Right lobe of liver (tissue), 6 donors: ENCODE measurements at places on chromosomes 5 and 9. TPM values are rescaled to one million over a fixed set of nuclear protein-coding genes. Genes with fewer than 3 reads are reported as not detected.

The AK6 gene
- total RNA-seq, result 17.5 TPM

The ABO gene
- not detected for total RNA-seq

The MPDZ gene
- 56.0 TPM for total RNA-seq

The RORB gene
- 0.04 TPM for total RNA-seq

The SLC23A1 gene
- total RNA-seq, result 15.3 TPM

DNA sequence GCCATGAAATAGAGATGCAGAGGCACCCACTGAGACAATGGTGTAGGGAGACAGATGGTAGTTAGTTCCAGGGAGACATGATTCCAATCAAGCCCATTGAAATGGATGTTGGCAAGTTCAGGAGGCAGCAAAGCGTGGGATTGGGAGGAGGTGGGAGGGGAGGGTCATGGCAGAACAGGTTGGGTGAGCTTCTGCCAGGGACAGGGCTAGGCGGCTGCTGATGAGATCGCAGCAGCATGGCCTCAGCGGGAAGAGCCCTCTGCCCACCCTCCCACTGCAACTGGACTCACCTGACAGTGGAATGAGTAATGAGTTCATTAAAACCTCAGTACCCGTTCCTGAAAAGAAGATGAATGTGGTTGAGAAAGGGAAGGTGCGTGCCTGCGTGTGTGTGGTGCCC lies 418.2 kb downstream of the CDK5RAP2 start:
- H3K27ac ChIP-seq, result no peak overlapping the region
- H3K4me3 ChIP-seq, result no peak overlapping the region
- H3K27me3 ChIP-seq, result no peaks in the 10 kb centered on the region
- DNase-seq, result no peak
- no peaks in the 10 kb centered on the region for H3K36me3 ChIP-seq

DNA sequence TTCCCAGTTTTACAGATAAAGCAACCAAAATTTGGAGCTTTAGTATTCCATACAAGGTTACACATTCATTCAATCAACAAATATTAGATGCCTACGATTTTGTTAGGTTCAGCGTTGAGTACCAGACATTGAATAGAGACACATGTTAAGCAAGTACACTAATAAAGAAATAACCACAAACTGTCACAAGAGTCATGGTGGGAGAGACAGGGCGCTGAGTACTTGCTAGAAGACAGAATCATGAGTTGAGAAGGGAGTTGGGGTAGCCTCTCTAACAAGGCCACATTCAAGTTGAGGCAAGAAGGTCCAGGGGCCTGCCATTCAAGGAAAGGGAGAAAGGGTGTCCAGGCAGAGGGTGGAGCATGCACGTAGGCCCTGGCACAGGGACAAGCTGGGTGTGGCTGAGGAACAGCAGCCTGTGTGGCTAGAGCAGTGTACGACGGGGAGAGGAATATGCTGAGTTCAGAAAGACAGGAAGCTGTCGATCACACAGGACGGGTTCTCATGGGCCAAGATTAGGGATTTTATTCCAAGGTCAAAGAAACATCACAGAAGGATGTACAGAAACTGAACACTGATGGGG lies 17.0 kb downstream of the CDK5RAP2 start:
- H3K27ac ChIP-seq, result no peak overlapping the region
- H3K4me3 ChIP-seq, result no peak overlapping the region
- no peaks in the 10 kb centered on the region for H3K27me3 ChIP-seq

DNA sequence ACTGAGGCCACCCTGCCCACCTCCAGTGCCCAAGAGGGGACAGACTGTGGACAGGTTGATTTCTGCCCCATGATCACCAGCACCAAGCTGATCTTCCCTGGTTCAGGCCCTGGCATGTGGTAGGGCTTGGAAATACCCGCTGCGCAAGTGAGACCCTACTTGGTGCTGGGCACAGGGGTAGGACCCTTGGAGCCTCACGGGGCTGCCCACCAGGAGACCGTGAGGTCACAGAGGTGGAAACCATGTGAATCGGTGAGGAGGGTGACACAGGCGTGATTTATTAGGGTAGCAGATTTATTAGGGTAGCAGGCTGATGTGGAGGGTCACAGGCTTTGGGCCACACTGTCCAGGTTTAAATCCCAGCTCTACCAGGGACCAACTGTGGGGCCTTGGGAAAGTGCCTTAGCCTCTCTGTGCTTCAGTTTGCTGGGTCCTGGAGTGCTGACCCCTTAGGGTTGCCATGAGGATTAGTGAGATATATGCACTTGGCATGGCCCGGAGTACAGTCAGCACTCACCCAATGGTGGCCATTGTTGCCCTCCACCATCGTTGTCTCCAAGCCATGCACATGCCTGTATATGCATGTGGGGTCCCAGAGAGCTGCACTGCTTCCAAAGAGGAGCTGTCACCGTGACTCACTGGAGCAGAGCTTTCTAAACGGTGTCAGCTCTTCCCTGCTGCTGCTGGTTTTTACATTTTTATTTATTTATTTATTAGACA lies 20.9 kb upstream of the DUSP1 start:
- H3K36me3 ChIP-seq, result no peaks in the 10 kb centered on the region
- no peaks in the 10 kb centered on the region for H3K4me1 ChIP-seq
- H3K27me3 ChIP-seq, result no peaks in the 10 kb centered on the region

DNA sequence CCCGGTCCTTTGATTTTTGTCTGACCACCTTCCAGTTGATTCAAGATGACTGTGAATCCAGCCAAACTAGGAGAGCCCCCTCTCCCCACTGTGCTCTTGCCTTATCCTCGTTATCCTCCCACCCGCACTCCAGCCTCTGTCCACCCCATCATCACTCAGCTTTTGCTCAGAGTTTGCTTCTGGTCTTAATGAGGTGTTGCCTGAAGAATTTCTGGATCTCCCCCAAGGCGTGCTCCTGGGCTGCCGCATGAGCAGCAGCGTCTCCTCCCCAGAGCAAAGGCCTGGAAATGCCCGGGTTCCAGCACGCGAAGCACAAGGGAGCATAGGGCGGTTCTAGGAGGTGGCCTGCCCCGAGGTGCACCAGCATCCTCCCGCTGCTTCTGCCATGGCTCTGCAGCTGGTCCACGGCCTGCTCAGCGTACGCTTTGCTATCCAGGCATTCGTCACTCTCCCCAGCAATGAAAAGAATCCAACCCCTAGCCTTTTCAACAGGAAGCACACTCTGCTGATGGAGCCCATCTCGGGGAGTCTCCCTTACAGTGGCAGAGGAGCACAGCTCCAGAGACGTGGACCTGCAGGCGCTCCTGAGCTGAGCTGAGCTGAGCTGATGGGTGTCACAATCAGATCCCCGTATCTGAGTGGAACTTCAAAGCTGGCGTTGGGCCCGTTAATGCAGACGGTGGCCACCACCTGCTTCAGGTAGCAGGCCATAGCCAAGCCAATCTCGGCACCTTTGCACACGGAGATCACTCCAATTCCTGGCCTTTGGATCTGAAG lies 50.7 kb downstream of the BAAT start:
- no peaks in the 10 kb centered on the region for H3K27me3 ChIP-seq
- no peak overlapping the region for H3K27ac ChIP-seq
- H3K4me3 ChIP-seq, result no peak overlapping the region

GRCh38 chr5:7208938-7209337 lies 187.0 kb upstream of the ADCY2 start:
- H3K4me3 ChIP-seq, result no peak overlapping the region
- H3K27me3 ChIP-seq, result no peaks in the 10 kb centered on the region
- no peak overlapping the region for H3K27ac ChIP-seq
- no peak for DNase-seq
- H3K36me3 ChIP-seq, result no peaks in the 10 kb centered on the region

DNA sequence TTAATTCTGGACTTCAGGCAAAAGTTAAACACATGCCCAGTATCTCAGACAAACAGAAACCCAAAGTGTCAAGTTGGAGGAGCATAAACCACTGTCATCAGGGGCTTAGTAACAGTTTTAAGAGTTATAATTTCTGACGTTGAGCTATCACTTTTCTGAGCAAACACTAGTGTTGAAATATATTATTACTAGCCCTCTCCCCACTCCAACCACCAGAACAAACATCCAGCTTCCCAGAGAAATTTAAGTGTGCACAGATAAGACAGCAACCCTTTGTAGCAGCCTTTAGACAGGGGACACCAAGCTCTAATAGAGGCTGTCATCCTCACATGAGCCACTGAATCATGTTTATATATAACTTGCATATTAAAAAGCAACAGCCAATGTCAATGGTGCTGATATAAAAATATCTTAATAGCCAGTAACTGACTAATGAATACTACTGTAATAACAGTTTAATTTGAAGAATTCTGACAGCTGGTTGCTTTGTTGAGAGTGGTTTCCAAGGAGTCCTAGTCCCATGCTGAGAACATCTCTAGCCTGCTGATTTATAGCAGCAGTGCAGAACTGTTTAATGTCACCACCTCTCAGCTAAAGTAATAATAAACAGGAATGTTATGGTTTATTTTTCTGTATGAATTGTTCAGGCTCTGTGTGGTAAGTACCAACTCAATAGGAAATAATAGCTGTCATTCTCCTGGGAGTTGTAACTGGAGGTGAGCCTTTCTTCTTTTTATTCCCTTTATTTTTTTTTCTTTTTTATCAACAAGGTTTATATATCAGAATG lies 528.7 kb upstream of the ZNF608 start:
- H3K4me3 ChIP-seq, result no peak overlapping the region
- H3K36me3 ChIP-seq, result no peaks in the 10 kb centered on the region
- no peaks in the 10 kb centered on the region for H3K4me1 ChIP-seq
- DNase-seq, result no peak
- H3K27ac ChIP-seq, result no peak overlapping the region

DNA sequence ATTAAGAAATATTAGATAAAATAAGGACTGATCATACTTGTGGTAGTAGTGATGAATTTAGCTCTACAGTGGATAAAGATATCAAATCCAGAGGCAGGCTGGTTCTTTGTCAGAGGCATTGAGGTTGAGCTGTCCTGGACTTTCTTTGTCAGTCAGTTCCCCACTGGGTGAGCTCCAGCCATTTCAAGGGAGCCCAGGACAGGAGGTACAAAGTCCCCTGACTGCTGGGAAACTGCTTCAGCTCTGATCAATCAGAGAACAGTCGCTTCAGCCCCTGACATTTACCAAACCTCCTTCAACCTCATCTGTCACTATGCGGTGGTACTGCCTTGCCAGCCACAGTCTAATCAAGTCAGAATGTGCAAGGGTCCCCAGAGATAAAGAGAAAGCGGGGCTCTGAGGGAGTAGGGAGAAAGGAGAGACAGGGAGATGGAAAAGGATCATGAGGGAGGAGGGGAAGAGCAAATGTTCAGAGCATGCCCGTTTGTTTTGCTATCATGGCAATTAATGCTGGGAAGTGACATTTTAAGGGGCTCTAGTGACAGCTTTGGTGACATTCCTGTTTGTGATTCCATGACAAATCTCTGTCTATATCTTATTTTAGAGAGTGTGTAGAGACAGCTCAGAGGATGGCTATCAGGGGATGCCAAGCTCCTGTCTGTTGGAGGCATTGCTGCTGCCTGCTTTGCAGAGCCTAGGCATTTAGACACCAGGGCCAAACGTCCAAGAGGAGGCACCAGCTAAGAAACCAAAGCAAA lies 223.2 kb downstream of the ASTN2 start:
- H3K36me3 ChIP-seq, result no peaks in the 10 kb centered on the region
- DNase-seq, result peak; percentile 54
- H3K4me1 ChIP-seq, result no peaks in the 10 kb centered on the region
- no peak overlapping the region for H3K4me3 ChIP-seq

GRCh38 chr5:143701493-143701892 lies 110.5 kb upstream of the HMHB1 start:
- H3K27ac ChIP-seq, result no peak overlapping the region
- no peak for DNase-seq
- H3K36me3 ChIP-seq, result no peaks in the 10 kb centered on the region
- H3K4me1 ChIP-seq, result no peaks in the 10 kb centered on the region

DNA sequence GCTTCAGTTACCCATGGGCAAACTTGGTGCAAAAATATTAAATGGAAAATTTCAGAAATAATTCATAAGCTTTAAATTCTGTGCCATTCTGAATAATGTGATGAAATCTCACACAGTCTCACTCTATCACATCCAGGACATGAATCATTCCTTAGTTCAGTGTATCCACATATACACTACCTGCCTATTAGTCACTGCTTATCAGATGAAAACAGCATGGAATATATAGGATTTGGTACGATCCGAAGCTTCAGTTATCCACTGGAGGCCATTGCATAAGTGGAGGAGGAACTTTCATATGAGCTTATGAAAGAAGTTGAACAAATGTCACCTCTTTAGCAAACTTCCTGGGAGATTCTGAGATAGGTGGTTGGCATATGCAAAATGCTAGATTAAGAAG lies 64.2 kb downstream of the GAPVD1 start:
- no peak for DNase-seq
- no peaks in the 10 kb centered on the region for H3K4me1 ChIP-seq
- no peaks in the 10 kb centered on the region for H3K27me3 ChIP-seq
- peaks cover 30% of the 10 kb centered on the region for H3K36me3 ChIP-seq
- H3K27ac ChIP-seq, result no peak overlapping the region

DNA sequence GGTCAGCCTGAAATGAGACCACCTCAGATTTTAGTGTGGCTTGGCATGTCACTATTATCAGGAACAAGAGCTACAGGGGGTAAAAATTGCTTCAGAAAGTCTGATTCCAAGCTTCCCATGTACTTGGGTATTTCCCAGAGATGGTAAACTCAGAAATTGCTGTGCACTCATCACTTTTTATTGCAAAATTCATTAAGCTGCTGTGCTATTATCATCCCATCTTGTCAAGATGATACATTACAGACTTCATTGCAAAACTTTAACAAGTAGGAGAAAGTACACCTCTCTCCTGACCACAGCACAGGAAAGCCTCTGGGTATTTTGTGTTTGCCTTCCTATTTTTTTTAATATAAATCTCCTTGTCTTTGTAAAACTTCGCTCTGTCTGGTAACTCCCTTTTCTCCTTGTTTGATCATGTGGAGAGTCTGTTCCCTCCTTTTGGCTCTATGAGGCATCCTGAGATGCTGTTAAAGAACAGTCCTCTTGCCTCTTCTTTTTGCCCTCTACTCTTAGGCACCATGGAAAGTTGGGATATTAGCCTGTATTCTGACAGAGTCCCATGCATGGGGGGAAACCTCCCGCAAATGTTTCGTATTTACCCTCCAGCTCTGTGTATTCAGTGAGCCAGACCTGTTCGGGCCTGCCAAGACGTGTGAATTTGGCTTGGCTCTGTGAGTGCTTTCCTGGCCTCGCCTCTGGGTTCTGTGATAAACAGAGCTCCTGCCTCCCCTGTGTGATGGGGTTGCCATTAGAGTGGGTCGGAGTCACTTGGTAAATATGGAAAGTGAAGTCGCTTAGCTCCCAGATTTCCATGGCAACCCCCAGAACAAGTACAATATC lies 260.7 kb downstream of the NR3C1 start:
- no peak overlapping the region for H3K4me3 ChIP-seq
- no peaks in the 10 kb centered on the region for H3K36me3 ChIP-seq
- DNase-seq, result peak; percentile 38

GRCh38 chr5:74243634-74244033 lies 396.9 kb downstream of the ENC1 start:
- no peaks in the 10 kb centered on the region for H3K4me1 ChIP-seq
- no peak for DNase-seq
- no peak overlapping the region for H3K4me3 ChIP-seq
- H3K27ac ChIP-seq, result no peak overlapping the region
- no peaks in the 10 kb centered on the region for H3K27me3 ChIP-seq

DNA sequence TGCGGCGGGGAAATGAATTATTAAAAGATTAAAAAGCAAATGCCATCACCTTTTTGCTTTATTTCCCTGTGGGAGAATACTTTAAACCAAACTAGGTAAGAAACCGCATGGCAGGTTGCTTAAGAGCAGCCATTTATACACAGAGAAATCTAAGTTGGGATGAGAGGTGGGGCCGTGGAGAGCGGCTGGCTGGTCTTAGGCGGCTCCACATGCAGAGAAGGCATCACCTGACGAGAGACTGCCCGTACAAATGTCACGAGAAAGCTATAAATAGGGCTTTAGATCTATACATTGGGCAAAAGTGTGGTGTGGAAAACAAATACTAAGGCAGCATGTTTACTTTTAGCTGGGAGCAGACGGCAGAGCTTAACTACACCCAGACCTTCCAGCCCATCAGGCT lies 39.4 kb downstream of the MED27 start:
- DNase-seq, result no peak
- H3K27ac ChIP-seq, result no peak overlapping the region
- H3K4me1 ChIP-seq, result no peaks in the 10 kb centered on the region
- H3K4me3 ChIP-seq, result no peak overlapping the region
